ENCODE measurements at places on chromosomes 2 and 18.

GRCh38 chr2:128585706-128586105, 267.0 kb upstream of the HS6ST1 start:
- no peak for DNase-seq

DNA sequence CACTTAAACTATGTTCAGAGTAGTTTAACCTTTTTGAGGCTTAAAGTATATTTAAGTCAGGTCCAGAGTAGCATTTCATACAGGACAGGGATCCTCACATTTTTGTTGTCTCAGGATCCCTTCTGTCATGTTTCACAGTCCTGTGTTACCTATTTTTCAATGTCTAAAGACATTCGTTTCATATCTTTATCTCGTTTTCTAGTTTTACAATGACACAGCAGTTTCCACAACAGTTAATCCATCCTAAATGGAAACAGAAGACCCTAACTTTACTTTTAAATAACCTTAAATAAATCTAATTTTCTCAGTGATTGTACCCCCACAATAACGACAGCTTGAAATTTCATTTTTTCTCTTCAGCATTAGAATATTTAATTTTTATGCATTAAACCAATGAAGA, 17.3 kb upstream of the SCN9A start:
- DNase-seq, result no peak

- no peak for DNase-seq
These were observed 168.3 kb downstream of the OTX1 start for GRCh38 chr2:63218800-63219526.

GRCh38 chr18:45019469-45019868, 338.8 kb downstream of the SETBP1 start:
- no peak for DNase-seq

GRCh38 chr18:31149351-31149750, 13.3 kb downstream of the DSC1 start:
- DNase-seq, result no peak

Measured in NCI-H774 (cell line).